ENCODE measurements at places on chromosomes 2 and 18. TPM values are rescaled to one million over a fixed set of nuclear protein-coding genes. Genes with fewer than 3 reads are reported as not detected.

Gene GPR17
- total RNA-seq: not detected

Gene FHOD3
- total RNA-seq: 17.8 TPM

Gene PLB1
- 0.83 TPM for total RNA-seq

Gene ME2
- total RNA-seq: 51.2 TPM

Gene EMILIN2
- not detected for total RNA-seq

Gene FOXD4L1
- total RNA-seq: not detected

Gene FNDC4
- 1.9 TPM for total RNA-seq

Gene ZNF521
- 8.5 TPM for total RNA-seq

Gene SOWAHC
- 7.1 TPM for total RNA-seq

Gene IL1RL2
- total RNA-seq: not detected

Gene GRHL1
- total RNA-seq: 2.2 TPM

Gene OSR1
- 0.06 TPM for total RNA-seq

DNA sequence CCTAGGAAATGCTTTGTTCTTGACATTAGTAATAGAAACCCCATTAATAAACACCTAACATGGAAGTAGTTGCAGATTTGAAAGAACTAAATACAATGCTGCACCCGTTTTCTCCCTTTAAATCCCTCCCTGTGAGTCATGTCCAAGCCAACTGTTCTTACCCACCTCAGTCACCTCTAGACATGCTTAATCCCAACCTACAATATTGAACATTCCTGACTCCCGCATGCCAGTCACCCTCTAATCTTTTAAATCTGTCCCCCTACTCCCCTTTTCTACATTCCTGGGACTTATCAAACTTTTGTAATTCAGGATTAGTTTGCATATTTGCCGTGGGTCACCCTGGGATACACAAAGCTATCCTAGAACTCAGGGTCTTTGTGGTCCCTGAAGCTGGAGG, 374.6 kb downstream of the IRS1 start:
- peak; percentile 23 for DNase-seq

DNA sequence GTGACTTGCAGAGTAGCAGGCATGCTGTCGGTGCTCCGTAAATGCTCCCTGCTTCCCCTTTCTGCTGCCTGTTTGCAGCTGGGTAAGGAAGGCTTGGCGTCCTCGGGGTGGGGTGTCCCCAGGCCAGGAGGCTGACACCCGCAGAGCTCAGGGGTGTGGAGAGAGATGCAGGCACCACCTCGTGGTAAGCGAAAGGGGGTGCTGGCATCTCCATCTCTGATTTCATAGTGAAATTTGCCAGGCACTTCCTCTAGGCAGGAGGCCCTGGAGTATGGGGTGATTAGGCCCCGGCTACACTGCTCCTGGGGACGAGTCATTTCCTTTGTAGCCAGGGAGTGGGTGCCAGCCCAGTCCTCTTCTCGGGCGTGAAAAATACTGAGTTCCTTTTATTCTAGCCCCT, 160.4 kb downstream of the KLHL29 start:
- peak; percentile 80 for DNase-seq

GRCh38 chr2:102258386-102259074, 52.8 kb upstream of the IL1RL1 start:
- DNase-seq: peak; percentile 77

DNA sequence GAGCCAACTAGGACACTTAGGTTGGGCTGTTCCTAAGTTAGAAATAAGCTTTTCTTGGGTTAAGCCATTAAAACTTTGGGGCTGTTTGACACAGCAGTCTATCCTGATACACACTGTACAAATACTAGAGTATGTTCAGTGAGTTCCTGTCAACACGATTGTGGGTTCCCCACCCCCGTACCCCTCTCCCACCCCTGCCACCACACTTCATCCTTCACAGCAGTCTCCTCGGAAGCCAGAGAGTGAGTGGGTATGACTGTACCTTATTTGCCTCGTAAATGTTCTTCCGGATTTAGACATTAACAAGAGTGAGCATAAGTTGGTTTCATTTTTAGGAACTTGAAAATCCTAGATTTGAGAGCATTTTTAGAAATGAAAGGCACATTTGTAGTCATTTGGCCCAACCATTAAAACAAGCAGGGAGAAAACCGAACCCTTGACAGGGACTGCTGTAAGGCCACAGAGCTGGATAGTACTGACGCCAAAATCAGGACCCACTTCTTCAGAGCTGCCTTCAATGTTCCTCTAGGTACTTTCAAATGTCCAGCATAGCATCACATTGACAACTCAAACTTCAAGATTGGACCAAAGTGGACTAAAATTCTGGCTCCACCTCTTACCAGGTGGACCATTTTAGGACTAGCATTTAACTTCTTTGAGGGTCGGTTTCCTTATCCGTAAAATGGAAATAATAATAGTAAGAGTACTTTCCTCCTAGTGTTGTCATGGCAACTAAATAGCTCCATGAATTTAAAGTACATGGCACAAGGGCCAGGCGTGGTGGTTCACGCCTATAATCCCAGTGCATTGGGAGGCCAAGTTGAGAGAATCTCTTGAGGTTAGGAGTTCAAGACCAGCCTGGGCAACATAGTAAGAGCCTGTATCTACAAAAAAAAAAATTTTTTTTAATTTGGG, 166.3 kb upstream of the SERTAD2 start:
- peak; percentile 20 for DNase-seq

DNA sequence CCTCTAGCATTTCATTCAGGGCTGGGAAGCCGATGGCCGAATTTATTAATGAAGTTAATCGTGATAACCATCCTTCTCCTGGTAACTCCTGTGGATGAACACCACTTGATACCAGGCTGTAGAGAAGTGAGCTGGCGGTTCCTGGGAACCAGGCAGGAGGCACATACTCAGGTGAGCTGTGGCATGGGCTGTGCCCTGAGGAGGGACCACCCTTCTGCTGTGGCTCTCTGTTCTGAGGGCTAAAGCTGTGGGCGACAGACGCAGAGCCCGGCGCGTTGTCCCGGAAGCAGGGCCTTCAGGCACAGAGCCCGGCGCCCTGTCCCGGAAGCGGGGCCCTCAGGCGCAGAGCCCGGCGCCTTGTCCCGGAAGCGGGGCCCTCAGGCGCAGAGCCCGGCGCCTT, 462.3 kb upstream of the SALL3 start:
- no peak for DNase-seq

- peak; percentile 71 for DNase-seq
Measured at GRCh38 chr2:105417857-105418436, 19.1 kb upstream of the FHL2 start.

DNA sequence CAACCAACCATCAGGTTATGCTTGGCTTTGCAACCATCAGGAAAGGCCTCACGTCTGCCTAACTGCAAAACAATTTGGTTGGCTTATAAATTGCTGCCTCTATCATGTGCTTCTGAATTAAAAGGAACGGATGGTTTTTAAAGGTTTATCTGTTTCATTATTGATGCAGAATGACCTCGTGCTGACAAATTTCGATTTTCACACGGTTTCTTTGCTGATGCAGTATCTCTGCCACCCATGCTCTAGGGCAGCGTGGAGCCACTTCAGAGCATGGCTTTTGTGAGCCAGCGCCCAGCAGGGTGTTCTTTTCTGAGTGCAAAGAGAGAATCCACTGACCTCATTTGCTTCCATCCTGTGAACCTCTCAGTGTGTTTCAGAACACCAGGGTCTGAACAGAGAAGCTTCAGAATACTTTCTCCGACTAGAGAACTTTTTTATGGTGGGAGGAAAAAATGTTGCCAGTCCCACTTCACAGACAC, 143.1 kb upstream of the L3MBTL4 start:
- no peak for DNase-seq

DNA sequence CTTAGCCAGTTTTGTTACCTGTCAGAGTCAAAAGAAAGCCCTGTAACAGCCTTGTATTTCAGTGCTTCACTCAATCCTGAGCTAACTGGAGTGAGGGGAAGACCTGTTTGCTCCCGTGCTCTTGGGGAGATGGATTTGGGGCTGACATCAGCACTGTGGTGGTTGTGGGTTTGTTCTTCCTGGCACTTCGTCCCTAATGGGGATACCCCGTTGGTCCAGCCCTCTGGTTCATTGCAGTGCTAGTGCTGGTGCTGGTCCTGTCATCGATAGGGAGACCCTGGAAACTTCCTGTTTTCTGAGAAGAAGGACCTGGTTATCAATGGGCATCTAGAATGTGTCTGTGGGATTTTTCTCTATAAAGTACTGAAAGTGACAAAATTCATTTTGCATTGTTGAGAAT, 205.4 kb downstream of the ZNF407 start:
- no peak for DNase-seq

- peak; percentile 79 for DNase-seq
Measured at GRCh38 chr2:47208852-47209606, 53.9 kb upstream of the STPG4 start.

DNA sequence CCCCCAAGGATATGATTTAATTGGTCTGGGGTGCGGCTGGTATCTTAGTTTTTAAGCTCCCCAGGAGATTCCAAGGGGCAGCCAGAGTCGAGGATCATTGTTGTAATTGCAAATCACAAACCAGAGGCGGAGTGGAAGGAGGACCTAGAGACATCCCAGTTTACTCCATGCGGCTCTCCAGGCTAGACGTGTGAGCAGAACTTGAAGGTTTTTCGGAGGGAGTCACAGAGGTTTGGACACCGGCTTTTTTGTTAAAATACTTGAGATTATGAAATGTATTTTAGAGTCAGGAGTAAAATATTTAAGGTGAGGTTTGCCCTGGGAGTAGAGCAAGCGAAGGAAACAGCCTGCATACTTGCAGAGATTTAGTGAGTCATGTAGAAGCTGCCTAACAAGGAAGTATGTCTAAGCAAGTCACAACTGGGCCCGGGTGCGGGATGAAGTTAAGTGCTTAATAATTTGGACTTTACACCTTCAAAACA, 39.5 kb downstream of the TGOLN2 start:
- DNase-seq: peak; percentile 23

- no peak for DNase-seq
Measured at GRCh38 chr2:220994846-220995245, 577.3 kb downstream of the EPHA4 start.

DNA sequence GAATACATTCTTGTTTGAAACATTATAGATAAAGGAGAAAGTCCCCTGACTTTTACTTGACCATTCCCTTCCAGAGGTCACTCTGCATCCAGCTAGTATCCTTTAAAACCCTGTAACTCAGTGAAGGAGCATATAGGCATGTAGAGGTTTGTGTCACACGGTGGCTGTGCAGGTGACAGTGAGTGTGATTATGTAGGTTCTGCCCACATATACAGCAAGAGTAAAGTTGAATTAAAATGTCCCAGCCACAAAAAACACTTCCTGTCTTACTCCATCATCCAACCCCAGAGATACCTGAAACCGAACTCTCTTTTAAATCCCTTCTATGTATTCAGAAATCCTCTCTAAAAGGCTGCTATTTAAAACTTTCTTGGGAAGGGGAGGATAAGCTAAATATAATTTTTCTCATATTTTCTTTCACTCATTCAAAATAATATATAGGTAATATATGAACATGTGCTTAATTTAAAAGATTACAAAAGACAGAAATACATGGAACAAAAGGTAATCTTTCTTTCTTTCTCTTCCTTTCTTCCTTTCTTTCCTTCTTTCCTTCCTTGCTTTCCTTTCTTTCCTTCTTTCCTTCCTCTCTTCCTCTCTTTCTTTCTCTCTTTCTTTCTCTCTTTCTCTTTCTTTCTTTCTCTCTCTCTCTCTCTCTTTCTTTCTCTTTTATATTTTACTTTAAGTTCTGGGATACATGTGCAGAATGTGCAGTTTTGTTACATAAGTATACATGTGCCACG, 20.6 kb upstream of the ACSL3 start:
- no peak for DNase-seq

DNA sequence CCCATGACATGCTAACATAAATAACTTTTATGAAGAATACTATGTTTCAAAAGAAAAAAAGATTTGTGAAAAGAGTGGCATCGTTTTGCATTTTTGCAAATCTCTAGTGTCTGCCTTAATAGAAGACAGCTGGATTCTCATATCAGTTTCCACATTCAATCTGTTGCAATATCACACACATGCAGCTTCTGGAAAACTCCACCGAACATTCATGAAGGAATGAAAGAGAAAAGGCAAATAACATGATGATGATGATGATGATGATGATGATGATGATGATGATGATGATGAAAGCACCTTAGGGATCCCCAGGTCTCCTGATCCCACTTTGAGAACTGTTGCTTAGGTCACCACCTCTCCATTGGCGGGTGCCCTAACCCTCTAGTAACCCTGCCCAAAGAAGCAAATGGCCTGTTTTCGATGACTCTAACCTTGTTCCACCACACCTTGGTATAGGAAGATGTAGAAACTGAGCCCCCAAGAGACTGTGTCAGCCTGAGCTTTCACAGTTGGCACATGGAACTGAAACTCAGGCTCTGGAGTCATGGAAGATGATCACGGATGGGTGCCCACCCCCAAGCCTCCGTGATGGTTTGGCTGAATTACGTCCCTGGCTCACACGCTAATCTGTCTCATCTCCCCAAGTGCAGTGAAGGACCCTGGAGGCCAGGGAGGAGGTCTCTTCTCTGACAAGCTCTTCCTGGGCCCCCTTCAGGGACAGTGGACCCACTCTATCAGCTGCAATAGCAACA, 80.1 kb upstream of the SMAD7 start:
- DNase-seq: no peak

DNA sequence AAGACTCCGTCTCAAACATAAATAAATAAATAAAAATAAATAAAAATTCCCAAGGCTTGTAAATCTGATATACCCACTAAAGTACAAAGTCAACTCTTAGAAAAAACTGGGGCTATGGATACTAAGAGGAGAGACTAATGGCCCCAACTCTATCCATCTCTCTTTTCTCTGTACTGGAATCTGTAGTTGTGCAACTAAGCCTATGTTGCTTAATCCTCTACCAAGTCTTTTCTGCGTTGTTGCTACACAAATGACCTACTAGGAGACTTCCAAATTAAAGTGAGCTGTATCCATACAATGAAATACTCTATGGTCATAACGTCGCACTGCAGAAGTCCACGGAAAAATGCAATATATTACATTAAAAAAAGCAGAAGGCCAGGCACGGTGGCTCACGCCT, 8.1 kb downstream of the MRPS5 start:
- no peak for DNase-seq

DNA sequence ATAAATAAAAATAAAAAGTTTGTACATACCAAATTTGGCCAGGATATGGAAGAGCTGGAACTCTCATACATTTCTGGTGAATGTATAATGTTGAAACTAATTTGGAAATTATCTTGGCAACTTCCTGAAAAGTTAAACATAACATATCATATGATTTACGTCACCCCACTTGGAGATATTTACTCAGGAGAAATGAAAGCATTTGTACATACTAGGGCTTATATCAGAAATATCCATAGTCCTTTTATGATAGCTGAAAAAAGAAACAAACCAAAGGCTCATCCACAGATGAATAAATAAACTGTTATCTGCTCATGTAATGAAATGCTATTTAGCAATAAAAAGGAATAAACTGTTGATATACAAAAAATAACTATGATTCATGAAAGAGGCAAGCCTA, 318.2 kb upstream of the NRXN1 start:
- no peak for DNase-seq

- DNase-seq: peak; percentile 27
Measured at GRCh38 chr2:74671479-74671878, 17.4 kb downstream of the SEMA4F start.
